Activated CD4-positive, alpha-beta T cell treated with anti-CD3 and anti-CD28 coated beads, Interleukin-2, amount 50 U/mL, for 24 hours (primary cell): ENCODE measurements at places on chromosomes 6 and 20.

DNA sequence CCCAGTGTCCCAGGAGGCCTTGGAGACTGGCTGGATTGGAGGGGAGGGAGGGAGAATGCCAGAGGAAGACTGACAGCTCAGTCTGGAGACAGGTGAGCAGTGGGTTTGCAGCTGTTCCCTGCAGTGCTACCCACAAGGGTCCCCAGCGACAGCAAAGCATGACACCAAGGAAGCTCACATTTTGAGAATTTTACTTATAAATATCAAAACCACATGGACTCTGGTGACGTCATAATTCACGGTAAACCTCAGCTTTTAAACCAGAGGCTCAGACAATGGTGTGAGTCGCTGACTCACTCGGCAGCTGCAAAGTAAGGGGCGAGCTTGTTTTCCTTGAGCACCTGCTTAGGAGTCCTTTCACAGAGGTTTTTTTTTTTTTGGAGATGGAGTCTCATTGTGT, 65.2 kb downstream of the THBS2 start:
- no peak for DNase-seq

- DNase-seq, result no peak
Observed at GRCh38 chr20:45527294-45527693, 11.9 kb upstream of the SPINT3 start.

- no peak for DNase-seq
Observed at GRCh38 chr6:11754625-11755271, 23.9 kb downstream of the ADTRP start.

- DNase-seq, result no peak
Observed at GRCh38 chr20:62050166-62051120, 15.2 kb downstream of the TAF4 start.
